ENCODE measurements at places on chromosomes 2 and 18. TPM values are rescaled to one million over a fixed set of nuclear protein-coding genes. Genes with fewer than 3 reads are reported as not detected.

Gene FAM228B
- 12.4 TPM for total RNA-seq

DNA sequence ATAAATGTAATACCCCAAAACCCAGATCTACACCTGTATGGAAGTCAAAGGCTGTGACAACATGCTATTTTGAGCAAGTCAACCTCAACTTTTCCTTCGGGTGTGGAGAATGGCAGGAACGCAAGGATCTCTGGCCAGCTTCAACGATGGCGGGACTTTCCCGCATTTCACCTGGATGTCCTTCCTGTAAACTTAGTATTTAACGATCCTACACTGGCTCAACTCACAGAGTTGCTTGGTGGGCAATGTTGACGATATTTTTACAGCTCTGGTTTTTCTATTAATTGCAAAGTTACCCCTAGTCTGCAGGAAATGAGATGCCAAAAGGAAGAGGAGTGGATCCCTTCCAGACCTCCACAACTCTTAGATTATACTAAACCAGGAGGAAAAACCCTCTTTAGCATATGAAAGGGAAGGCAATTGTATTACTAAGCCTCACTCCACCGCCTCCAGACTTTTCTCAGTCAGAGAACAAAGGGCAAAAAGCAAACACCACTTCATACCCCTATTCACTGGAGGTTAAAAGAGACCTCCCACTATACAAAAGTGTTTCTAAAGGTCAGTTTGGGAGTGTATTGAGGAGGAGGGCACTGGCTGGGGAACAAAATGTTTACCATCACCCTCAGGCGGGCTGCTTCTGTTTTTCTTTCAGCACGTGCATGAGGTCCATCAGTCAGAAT lies 56.5 kb upstream of the ACVR1 start:
- no peak for DNase-seq

DNA sequence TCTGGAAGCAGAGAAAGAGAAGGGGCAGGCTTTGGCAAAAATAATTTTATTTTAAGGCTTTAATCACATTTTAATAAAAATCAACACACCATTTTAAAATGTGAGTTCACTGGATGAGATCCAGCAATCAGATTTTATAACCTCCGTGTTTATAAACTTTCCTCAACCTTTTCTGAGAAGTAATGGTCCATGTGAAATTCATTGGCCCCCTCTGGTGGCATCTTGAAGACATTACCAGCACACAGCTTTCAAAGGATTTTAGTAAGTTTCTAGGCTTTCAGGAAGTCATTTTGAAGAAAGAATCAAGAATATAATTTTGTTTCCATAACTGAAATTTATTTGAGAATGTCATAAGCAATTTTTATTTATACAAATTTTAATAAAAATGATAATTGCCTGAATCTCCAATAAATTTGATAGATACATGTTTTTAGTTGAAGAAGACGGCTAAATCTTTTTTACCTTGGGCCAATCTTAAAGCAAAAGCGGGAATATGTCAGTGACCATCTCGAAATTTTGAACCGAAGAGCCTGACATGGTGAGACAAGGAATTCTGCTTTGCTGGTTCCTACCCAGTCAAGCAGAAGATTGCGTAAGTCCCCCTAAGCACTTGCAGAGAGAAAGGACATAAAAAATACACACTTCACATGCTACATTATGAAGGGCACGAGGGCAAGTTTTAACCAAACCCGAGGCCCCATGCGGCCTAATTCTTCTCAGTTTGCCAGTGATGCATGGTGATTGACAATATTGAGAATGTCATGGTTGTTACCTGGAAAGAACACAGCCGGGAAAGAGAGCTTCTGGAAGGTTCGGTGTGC lies 128.4 kb upstream of the CBLN2 start:
- no peak for DNase-seq

DNA sequence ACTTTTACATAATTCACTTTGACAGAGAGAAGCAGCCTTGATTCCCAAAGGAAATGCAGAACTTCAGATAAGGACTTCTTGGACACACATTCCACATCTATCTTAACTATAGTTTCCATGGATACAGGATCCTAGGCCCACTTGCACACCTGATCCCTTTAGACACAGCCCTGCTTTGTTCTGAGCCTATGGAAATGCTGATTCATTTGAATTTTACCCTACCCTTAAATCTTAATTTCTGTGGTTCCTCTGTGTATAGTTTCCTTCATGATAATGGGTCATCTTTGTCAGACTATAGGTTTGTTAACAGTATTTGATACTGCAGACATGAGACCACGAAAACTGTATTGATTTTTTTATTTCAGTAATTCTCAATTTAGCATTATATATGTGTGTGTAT lies 77.4 kb downstream of the ACTR3 start:
- no peak for DNase-seq

Measured in psoas muscle (tissue), 8 donors.